ENCODE measurements at places on chromosomes 6 and 20. TPM values are rescaled to one million over a fixed set of nuclear protein-coding genes. Genes with fewer than 3 reads are reported as not detected.

DNA sequence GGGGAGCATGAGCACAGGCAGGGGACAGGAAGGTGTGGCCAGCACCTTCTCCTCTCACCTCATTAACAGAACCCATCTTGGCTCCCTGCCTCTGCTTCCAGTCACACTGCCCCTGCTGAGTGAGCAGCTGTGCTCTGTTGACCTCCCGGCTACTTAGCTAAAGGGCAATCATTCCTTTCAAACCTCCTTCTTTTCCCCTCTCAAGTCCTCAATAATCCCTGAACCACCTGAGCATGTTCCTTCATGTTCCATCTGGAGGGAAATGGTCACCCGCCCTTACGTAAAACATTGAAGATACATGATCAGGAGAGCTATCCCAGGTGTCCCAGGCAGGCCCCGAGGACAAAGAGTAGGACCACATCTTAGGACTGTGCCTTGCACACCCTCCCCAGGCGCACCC is 21.7 kb upstream of the MRPS10 start:
- no peak for DNase-seq

- no peak for DNase-seq
Observed at GRCh38 chr6:136567688-136568087, 17.5 kb upstream of the MAP7 start.

Gene PCSK2
- not detected for total RNA-seq

GRCh38 chr20:881051-881782 is 34.9 kb downstream of the ANGPT4 start:
- peak; percentile 11 for DNase-seq

- DNase-seq = no peak
Observed at GRCh38 chr20:44959082-44959637, 1.0 kb downstream of the TOMM34 start.

Gene ULBP2
- total RNA-seq = 5.8 TPM

- no peak for DNase-seq
Observed at GRCh38 chr20:48015141-48015910, 230.0 kb upstream of the SULF2 start.

Gene GSTA2
- not detected for total RNA-seq

DNA sequence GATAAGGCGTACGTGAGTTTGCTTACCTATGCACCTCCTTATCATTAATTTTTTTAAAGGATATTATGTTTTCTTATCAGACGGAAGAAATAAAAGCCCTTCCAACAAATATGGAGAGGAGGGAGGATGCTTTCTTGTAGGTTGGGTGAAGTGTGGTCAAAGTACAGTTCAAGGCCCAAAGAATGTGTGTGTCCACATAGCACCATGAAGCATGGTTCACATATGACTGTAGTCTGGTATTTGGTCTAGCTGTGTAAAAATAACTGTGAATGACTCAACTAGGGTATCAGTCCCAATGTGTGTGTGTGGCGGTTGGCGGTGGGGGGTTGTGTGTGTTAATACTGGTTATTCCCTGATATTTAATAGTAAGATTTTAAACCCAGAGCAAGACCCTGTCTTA is 212.7 kb downstream of the TMEM242 start:
- DNase-seq = no peak

Gene CLPSL1
- total RNA-seq = not detected

DNA sequence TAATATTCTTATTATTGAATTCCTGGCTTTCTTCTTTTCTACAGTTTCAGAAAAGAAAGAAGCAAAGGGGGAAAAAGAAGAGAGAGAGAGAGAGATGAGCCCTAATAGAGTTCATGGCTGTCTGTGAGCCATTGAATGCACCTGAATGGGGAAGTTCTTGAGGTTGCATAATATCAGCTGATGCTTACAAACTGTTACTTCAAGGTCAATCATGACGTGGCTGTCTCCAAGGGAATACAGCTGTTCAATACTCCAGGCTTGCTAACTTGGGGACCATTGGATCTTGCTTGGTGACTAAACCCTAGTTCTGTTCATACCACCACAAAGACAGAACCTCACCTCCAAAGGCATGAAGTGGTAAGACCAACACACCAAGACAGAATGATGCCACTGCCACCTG is 180.4 kb downstream of the ADGRG6 start:
- no peak for DNase-seq
